IMR-90 (cell line): ENCODE measurements at places on chromosomes 12 and 14. TPM values are rescaled to one million over a fixed set of nuclear protein-coding genes. Genes with fewer than 3 reads are reported as not detected.
A peak's percentile ranks its signal among the peaks of the same experiment; 100 is the strongest.

The PHC1 gene
- total RNA-seq: 9.1 and 9.7 TPM in 2 replicates

- no peak for DNase-seq
Observed at GRCh38 chr12:62647586-62647985, 181.0 kb downstream of the MON2 start.

The CDH24 gene
- total RNA-seq: 3.6 and 3.9 TPM in 2 replicates

The PIP4P1 gene
- total RNA-seq: 15.0 and 15.2 TPM in 2 replicates

DNA sequence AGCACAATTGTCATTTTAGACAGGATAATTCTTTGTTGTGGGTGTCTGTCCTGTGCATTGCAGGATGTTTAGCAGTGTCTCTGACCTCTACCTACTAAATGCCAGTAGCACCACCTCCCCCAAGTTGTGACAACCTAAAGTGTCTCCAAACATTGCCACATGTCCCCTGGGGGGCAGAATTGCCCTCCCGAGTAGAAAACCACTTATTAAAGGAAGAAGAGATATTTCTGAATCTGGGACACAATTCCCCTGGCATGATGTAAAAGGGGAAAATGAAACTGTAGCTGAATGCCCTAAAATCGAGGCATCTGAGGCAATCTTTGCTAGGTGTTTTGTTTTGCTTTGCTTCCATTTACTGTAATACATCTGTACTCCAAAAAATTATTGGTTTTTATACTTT lies 116.8 kb upstream of the NAP1L1 start:
- DNase-seq: no peak

DNA sequence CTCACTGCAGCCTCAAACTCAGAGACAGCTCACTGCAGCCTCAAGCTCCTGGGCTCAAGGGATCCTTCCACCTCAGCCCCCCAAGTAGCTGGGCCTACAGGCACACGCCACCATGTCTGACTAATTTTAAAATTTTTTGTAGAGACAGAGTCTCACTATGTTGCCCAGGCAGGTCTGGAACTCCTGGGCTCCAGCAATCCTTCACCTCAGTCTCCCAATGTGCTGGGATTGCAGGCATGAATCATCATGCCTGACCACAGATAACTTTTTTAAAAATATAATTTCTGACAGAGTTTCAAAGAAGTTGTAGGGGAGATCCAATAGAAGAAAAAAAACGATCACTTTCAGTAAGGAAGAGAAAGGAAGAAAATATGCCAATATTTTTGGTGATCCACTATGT lies 189.7 kb upstream of the CDKN3 start:
- DNase-seq: peak; percentile 42

The ANKLE2 gene
- total RNA-seq: 63.4 and 66.4 TPM in 2 replicates

DNA sequence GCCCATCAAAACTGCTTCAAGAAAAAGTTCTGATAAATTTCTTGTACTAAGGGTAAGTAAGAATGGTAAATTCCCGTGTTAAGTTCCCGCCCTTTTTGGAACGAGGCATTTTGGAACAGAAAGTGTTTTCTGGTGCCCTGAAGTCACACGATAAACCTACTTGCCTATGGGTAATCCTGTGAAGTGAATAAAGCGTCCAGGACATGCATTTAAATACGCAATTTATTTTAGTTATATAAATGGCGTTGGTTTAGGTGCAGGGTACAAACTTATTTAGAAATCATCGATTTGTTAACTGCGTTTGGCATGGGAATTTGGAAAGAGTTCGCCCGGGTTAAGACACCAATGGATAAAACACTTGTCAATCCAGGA lies 715 bp upstream of the RAP1B start:
- peak; percentile 30 for DNase-seq

DNA sequence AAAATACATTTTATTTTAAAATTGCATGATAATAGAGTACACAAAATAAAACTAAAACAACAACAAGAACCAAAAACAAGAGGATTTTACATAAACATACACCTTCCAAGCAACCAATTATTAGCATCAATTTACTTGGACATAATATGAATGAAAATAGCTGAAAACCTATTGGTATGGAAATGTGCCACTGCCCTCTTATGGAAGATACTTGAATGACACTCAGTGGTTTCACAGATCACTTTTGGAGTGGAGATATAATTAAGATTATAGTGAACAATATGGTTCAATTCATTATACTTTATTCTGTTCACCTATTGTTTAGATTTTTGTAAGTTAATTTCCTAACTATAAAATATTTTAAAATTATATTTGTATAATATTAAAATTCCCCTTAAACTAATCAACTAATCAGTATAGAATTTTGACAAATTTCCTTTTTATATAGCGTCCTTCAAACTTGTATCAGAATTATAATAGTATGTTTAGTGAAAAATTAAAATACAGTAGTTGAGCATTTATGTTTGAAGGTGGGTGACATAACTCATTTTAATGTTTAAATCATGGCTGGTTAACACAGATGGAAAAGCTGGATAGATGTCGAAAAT lies 70.1 kb downstream of the SLC6A15 start:
- DNase-seq: peak; percentile 51
